ENCODE measurements at places on chromosomes 5 and 9.

GRCh38 chr9:130666393-130667119 lies 2.2 kb downstream of the PRDM12 start:
- no peak for DNase-seq

DNA sequence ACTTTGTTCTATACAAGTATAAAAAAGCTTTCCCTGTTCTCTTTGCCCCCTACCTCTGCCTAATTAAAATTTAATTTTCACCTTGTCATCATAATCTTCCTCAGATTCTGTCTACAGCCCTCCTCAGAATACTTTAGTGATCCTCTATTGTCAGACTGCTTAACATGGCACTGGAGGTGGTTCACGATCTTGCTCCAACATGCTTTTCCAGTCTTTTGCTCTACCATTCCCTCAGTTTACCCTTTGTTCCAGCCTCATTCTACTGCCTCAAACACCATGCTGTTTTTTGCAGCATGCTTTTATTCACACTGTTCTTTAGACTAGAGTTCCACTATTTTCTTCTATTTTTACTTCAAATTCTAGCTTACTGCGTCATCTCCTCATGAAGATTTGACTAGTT lies 10.4 kb downstream of the ALDH1A1 start:
- no peak for DNase-seq

GRCh38 chr5:181207214-181207959 lies 2.4 kb upstream of the TRIM7 start:
- DNase-seq: peak; percentile 80

GRCh38 chr9:27626244-27627187 lies 53.2 kb upstream of the C9orf72 start:
- no peak for DNase-seq
